ENCODE measurements at places on chromosomes 7 and 10.

DNA sequence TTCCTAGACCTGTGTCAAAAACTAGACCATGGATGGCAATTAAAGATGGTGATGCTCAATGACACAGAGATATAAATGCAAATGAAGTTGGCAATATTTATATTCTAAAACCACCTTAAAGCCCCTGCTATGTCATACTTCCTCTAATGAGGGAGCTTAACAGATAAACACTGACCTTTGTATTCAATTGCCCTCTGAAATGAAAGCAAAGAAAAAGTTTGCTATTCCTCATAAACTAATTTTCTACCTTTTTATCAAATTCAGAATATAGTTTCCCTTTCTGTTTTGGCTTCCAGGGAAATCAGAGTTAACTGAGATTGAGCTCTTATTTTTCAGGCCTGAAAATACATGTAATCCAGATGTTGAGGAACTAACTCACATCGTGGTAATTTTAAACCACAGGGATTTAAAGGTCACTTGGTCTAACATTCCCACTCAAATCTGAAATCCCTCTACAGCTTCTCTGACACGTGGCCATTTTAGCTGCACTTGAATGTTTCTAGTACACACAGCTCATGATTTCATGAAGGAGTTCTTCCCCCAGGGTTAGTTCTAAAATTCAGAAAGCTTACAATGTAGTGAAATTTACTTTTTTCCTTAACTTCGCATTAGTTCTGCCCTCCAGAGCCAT lies 37.9 kb upstream of the ABCB5 start:
- no peak for DNase-seq

DNA sequence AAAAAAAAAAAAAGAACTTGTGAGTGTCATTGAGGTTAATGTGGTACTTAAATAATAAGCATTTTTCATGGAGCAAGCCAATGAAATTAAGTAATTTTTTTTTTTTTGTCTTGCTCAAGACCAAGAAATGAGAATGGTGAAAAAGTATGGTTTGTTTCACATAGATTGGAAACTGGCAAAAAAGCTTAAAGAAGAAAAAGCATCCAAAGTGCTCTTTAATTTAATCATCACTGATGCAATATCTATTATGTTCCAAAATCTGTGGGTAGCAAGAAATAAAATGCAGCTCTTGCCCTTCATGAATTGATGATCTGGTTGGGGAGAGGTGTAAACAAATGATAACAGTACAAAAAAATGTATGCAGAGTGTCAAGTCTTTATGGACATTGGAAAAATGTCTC lies 980.6 kb downstream of the REEP3 start:
- no peak for DNase-seq

- no peak for DNase-seq
These were observed 236.6 kb upstream of the MKLN1 start for GRCh38 chr7:131090886-131091692.

- DNase-seq = no peak
These were observed 131.7 kb downstream of the TEX36 start for GRCh38 chr10:125551247-125551646.

- DNase-seq = no peak
These were observed at the start of gene PYROXD2 for GRCh38 chr10:98414932-98415730. Gene PYROXD2, minus strand, starts transcription at chr10:98415182. Its CDS starts 47 bp downstream, at chr10:98415135.

DNA sequence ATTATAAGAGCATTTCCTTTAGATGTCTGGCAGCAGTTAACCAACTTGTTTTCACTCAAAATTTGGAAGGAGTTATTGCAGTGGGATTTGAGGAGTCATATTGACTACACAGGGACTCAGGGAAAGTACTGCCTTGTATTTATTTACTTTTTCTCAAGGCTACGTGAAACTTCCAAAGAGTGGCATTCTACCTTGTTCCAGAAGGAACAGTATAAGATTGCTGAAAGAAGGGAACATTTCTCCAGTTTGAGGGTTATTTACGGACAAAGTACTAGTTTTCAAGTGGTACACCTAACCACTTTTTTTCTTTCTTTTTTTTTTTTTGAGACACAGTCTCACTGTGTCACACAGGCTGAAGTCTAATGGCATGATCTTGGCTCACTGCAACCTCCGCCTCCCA lies 5.1 kb downstream of the MORN4 start:
- DNase-seq = no peak

GRCh38 chr7:1934017-1934416 lies 263.9 kb downstream of the ELFN1 start:
- DNase-seq = no peak

DNA sequence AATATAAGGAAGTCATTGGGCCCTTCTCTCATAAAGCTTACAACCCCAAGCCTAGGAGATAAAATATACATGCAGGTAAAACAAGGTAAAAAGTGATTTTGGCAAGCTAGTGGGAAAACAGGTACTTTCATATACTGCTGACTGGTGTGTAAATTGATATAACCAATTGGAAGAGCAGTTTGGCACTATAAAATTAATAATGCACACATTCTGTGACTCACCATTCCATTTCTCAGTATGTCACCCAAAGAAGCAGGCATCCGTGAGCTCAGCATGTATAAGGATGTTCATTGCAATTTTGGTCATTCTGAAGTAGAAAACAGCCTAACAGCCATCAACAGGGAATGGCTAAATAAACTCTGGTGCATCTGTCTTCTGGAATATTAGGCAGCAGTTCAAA lies 2.9 kb downstream of the MACROH2A2 start:
- DNase-seq = no peak

DNA sequence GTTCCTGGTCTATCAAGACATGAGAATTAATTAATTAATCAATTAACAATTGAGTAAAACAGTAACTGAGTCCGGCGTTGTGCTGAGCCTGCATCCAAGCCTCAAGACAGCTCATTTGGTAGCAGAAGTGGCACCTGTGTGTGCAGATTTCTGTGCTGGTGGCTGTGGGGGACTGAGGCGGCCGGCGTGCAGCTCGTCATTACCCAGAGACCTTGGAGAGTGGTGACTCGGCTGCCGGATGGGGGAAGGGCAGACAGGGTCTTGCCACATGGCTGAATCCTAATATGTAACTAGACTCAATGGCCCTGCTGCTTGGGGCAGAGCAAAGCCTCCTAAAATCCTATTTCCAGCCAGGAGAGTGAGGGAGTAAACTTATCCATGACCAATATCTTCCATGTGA lies 510.2 kb downstream of the TCERG1L start:
- DNase-seq = no peak

GRCh38 chr10:86389441-86390193 lies 23.0 kb upstream of the GRID1 start:
- no peak for DNase-seq

- DNase-seq = no peak
These were observed 103.1 kb downstream of the KLF6 start for GRCh38 chr10:3681642-3682554.

- no peak for DNase-seq
These were observed 182.8 kb downstream of the SEC23IP start for GRCh38 chr10:120075349-120075748.
